ENCODE measurements at places on chromosomes 12 and 14.

GRCh38 chr14:58100735-58101368 lies 51.2 kb downstream of the ARMH4 start:
- DNase-seq: no peak

GRCh38 chr14:92679246-92679645 lies 69.2 kb downstream of the LGMN start:
- no peak for DNase-seq

DNA sequence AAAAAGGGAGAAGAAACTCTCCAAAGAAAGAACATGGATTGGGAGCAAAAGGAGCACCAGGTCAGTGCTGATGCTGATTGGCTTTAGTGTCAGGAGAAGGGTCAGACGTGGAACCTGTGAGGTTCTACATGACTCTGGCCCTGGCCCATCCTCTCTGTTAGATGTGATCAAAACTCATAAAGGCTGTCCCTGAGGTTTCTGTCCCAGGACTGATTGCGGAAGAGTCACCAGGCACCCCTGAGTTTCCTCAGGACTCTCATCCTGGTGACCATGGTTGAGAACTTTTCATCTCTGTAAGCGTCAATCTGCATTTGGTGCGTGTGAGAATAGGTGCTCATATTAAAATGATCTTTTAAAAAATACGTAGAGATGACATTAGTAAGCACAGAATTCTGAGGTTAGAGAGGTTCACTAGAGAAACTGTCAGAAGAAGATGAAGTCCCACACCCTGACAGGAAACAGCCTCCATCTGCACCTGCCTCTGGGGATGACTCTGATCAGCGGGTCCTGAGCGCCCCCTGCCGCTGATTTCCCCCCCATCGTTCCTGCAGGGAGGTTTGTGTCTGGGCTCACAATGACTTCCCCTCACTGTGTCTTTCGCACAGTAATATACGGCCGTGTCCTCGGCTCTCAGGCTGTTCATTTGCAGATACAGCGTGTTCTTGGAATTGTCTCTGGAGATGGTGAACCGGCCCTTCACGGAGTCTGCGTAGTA lies 741.8 kb downstream of the TMEM121 start:
- peak; percentile 86 for DNase-seq

- no peak for DNase-seq
Observed at GRCh38 chr12:131989021-131989420, 39.3 kb downstream of the EP400 start.

DNA sequence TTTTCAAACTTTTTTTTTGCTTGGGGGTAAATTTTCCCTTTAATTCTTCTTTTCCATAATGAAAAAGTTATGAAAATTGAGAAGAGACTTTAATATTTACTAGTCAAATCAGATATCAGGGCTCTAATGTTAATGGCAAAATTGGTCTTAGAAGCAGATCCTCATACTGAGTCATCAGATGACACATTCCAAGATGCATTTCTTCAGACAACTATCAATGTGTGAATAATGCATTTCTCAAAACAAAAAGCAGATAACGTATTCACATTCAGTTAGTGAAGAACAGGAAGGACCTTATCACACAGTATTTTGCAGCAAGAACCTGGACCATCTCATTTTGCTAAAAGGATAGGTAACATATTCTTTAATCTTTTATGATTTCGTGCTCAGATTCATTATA lies 130.7 kb downstream of the GPHN start:
- DNase-seq: no peak

- DNase-seq: no peak
Observed at GRCh38 chr14:93337143-93337753, 4.4 kb upstream of the BTBD7 start.

DNA sequence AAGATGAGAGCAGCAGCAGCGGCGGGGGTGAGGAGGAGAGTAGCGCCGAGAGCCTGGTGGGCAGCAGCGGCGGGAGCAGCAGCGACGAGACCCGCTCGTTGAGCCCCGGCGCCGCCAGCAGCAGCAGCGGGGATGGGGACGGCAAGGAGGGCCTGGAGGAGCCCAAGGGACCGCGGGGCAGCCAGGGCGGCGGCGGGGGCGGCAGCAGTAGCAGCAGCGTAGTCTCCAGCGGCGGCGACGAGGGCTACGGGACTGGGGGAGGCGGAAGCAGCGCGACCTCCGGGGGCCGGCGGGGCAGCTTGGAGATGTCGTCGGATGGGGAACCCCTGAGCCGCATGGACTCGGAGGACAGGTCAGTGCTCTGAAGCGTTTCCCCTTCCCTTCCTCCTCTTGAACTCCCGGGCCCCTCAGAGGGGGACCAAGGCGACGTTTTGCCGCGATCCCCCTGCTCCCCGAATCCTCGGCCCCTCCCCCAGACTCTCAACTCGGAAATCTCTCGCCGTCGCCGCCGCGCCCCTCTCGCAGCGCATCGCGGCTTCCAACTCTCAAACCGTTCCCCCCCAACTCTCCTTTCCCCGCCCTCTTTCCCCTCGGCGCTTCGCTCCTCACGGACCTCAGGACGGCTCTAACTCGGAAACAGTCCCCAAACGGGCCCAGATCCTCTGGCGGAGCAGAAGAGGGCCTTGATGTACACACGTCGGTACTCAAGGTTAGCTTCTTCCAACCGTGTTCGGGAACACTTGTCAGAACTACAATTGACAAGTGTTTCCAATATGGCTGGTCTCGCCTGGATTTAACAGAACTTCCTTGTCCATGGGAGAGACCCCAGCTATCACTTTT lies 947 bp downstream of the AEBP2 start:
- peak; percentile 43 for DNase-seq

DNA sequence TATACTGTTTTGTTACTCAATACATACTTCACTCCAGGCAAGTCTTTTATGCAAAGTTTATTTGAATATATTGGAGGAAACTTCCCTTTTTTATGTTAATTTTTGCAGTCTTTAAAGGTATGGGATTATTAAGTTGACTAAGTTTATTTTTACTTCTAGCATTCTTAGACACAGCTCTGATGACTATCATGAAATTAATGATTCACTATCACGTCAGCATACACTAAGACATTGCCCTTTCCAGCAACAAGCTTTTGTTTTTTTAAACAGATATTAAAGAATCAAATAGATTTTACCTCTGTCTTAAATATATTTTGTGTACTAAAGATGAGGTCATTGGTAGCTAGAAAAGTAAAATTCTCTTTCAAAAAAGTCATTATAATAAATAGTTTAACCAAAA lies 52.1 kb downstream of the DERA start:
- DNase-seq: no peak

GRCh38 chr12:41634091-41634490 lies 446.0 kb downstream of the PDZRN4 start:
- no peak for DNase-seq

- DNase-seq: no peak
Observed at GRCh38 chr14:65731933-65732506, 319.5 kb downstream of the FUT8 start.

GRCh38 chr12:52956987-52957386 lies 8.1 kb downstream of the KRT18 start:
- DNase-seq: no peak

GRCh38 chr12:34595749-34596733 lies 573.7 kb downstream of the ALG10 start:
- no peak for DNase-seq

GRCh38 chr12:26668847-26669246 lies 164.1 kb downstream of the ITPR2 start:
- no peak for DNase-seq
